ENCODE measurements at places on chromosomes 2 and 18.
A peak's percentile ranks its signal among the peaks of the same experiment; 100 is the strongest.

- DNase-seq = no peak
These were observed 60.4 kb upstream of the NABP1 start for GRCh38 chr2:191617575-191617974.

GRCh38 chr2:6082625-6083018 lies 390.4 kb downstream of the SOX11 start:
- DNase-seq = no peak

- no peak for DNase-seq
These were observed 8.3 kb downstream of the C2orf81 start for GRCh38 chr2:74413001-74413698.

GRCh38 chr18:1544016-1544415 lies 639.3 kb downstream of the ADCYAP1 start:
- no peak for DNase-seq

- DNase-seq = no peak
These were observed 136.6 kb upstream of the ACAA2 start for GRCh38 chr18:49949951-49950395.

- DNase-seq = peak; percentile 55
These were observed 62.2 kb downstream of the ADNP2 start for GRCh38 chr18:80171054-80171872.

GRCh38 chr2:55134316-55134706 lies 84.1 kb upstream of the RTN4 start:
- DNase-seq = no peak

DNA sequence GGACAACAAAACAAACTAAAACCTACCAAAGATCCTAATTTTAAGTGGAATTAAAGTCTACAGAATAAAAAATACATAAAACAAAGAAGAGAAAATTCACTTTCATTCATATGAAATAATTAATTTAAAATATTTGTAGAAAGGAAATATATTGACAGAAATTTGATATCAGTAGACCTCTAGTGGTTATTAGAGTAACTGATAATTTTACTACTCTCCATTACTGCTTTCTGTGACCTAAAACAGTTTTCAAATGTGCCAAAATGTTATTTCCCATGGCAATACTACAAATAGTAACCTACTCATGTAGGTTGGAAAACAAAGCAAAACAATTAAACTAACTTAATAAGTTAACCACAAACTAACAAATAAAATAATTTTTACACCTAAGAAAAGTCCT lies 147.1 kb downstream of the NOL4 start:
- no peak for DNase-seq

DNA sequence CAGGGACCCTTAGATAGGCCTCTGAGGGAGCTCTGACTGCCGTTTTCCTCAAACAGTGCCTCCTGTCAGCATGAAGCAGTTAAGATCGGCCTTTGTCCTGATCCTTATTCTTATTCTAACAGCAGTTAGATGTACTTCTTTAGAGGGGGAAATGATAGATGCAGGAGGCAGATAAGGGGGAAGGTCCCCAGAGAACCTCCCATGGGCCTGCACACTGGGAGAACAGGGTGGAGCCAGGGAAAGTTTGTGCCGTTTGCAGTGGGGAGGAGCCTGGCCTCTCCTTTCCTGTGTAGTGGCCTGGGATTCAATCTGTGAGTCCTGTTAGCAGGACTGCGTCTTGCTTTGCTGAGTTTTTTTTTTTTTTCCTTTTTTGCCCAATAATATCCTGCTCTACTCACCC lies 7.9 kb upstream of the INPP4A start:
- DNase-seq = no peak

- no peak for DNase-seq
These were observed 763.7 kb upstream of the CRIM1 start for GRCh38 chr2:35591886-35592285.

DNA sequence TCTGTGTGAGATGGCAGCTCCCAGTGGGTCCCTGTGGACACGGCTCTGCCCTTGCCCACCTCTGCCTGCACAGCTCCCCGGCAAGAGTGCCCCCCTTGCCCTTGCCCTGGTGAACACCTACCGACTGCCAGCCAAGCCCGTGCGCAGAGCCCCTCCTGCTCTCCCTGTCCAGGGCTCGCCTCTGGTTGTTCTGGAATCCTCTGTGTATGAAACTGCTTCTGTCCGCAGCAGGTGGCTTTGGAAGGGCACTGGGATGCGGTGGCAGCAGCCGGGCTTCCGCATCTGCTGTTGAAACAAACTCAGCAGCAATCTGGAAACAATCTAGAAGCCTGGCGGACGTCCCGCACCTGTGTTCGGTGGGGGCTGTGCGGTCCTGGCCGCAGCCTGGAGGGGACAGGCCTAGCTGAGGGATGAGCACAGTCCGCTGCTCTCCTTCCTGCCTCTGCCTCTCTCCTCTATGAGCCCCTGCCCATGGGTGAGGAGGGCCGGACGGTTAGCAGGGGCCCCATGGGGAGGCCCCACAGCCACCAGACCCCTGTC lies 34.0 kb upstream of the KLF11 start:
- DNase-seq = no peak

DNA sequence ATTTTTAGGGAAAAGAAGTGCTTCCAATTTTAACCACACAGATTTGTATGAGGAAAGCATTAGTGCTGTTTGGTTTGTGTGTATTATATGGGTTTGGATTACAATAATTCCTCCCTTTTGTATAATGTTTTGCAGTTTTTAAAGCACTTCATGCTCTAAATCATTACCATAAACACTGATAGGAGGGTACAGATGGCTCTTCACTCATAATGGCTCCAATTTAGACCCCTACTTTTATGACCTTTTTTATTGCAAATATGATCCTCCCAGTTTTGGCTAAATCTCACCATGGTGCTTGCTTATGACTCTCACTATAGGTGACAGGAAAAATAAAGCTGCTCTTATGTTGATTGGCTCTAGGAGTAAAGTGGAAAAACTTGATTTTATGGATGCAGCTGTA lies 23.8 kb upstream of the TMEM17 start:
- no peak for DNase-seq

- DNase-seq = no peak
These were observed 27.3 kb upstream of the CDCA7 start for GRCh38 chr2:173327421-173327820.

DNA sequence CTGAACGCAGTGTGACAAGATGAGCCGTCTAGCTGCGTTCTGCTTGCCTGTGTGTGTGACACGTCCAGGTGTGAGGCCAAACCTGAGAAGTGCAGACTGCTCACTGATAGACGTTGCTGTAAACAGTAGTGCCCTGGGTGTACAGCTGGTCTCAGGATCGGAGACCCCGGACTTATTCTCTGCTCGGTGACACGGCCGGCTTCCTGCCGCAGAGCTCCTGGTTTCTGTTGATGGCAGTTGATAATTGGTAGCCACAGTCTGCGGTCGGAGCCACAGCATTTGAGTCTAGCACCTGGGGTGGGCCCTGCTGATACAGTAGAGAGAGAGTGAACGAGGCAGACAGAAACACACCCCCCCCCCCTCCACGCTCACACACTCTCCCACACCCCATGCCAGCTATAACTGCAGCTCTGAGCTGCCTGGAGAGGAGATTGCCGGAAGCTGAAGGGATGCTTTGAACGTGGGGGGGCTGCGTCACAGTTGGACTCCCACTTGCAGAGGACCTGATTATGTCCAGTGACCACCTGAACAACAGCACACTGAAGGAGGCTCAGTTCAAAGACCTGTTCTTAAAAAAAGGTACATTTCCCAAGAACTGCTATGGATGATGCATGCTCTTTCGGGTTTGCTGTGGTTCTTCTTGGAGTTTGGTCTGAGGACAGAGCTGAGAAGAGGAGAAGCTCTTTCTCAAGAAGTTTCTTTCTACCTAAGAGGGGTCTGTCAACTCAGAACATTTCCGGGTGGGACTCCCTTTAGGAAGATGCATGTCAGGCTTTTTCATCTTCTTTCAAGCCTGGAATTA lies 114.0 kb downstream of the FAM210A start:
- DNase-seq = peak; percentile 70

GRCh38 chr2:209977386-209978239 lies 24.8 kb upstream of the RPE start:
- DNase-seq = no peak

DNA sequence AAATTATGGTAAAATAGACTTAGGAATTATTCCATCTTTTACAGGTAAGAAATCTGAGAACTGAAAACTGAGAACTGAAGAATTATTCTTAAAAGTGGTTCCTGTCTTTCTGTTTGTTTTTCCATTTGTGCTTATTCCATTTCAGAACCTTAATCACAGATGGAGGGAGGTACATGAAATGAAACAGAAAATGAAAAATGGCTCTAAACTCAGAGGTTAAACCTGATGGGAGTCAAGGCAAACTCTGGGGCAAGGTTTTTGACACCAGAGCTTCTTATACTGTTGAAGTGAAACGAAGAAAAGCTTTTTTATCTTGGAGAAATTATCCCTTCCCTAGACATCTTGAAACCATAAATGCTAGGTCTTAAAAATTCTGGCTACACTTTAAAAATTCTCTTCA lies 182.1 kb downstream of the ZNF804A start:
- no peak for DNase-seq

All from activated T-cell treated with anti-CD3 and anti-CD28 coated beads for 48 hours (primary cell).